ENCODE measurements at places on chromosomes 11 and 22.

DNA sequence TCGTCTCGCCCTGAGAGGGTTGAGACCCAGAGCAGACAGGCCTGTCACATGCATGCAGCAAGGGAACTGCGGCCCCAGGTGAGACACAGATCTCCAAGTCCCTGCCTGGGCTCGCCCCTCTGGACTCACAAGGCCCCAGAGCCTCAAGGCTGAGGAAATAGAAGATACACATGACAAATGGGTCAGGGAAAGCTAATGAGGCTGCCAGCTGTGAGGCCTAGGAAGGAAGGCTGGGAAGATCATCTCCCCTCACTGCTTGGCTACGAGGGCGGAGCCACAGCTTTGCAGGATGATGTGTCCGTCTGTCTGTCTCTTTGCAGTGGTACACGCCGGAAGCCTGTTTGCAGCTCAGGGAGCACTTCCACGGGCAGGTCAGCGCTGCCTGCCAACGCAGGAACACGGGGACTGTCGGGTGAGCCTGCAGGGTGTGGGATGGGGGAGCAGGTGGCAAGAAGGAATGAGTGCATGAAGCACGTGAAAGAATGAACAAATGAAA, 4.5 kb downstream of the RAB36 start:
- DNase-seq, result no peak

DNA sequence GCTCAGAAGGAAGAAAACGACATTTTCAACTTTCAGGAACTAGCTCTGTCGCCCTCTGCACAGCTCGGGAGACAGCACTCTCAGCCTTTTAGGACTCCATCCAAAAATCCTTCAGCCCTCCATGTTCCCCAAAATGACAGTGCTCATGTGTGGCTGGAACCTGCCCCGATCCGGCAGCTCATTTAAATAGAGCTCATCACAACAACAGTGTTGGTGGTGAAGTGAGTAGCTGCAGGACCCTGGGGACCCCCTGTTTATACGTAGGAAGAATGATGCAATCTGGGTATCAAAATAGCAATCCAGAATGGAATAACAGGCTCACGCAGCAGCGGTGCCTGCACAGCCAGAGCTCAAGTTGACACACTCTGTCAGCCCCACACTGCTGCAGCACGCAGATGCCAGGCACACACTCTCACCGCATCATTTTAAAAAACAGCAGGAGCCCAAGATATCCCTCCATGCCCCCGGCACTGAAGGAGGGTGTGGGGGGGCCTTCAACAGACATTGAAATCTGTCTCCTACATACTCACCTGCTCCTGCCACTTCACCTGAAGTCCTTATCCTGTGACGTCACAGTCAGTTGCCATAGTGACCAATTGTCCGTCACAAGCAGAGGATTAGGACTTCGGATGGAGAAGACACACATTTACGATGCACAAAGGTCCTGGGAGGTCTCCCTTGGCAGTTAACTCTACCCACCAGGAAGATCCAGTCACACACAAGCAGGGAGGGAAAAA, 24.0 kb downstream of the TRIM66 start:
- DNase-seq, result no peak

GRCh38 chr11:3016861-3017260, 24.7 kb upstream of the NAP1L4 start:
- no peak for DNase-seq

DNA sequence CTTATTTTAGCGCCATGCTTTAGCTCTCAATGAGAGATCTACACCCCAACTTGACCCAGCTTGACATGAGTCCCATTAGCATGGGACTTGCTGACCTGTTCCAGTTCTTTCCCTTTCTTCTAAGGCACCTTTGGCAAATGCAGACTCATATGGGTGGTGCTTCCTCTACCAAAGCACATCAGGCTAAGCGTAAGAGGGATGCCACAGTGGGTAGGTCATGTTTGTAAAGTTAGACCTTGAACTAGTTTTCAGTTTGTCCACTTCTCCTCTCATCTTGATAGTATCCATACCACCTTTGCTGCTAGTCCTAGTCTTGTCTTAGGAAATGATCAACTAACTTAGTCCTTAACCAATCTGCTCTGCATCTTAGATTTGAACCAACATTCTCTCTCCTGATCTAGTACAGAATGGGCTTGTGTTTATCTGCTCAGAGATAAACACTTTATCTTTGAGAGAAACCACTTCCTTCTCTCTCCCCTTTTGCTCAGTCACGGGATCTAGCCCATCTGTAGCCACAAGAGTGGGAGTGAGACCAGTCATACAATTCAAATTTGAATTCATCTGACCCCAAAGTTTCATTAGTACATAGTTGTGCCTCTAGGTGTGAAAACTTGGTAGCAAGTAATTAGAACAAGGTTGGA, 72.1 kb upstream of the CD44 start:
- no peak for DNase-seq

GRCh38 chr11:113160808-113161124, 153.6 kb upstream of the TTC12 start:
- no peak for DNase-seq

DNA sequence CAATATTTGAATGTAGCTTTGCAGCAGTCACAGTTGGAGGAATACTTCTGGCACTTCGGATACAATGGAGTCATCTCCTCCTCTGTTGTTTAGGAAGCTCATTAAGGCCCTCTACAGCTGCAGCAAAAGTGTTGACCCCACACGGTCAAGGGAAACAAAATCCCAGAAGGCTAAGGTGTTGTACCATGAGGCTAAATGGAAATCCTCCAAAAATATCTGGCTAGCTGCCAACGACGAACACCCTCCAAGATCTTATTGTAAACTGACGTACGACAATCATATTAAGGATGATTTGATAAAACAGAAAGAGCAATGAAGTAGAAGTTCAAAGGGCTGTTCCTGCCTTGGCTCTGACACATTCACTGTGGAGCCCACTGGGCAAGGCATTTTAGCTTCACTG, 4.0 kb downstream of the POGLUT3 start:
- DNase-seq, result no peak

DNA sequence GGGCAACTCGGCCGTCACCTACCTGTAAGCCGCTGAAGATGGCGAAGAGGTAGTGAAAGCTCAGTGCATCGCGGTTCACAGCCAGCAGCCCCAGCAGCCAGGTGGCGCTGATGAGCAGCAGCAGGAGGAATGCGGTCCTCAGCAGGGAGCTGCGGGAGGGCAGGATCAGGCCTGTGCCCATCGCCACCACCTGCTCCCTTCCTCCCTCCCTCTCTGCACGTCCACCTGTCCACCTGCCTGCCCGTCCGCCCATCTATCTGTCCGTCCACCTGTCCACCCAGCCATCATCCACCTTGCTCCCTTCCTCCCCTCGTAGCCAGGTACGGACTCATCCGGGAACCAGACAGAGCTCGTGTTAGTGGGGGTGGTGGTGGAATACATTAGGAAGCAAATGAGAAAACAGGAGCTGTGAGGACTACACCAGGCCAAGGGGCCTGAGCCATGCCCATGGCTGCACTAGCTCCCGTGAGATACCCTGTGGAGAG, 32.2 kb downstream of the TRMU start:
- no peak for DNase-seq

DNA sequence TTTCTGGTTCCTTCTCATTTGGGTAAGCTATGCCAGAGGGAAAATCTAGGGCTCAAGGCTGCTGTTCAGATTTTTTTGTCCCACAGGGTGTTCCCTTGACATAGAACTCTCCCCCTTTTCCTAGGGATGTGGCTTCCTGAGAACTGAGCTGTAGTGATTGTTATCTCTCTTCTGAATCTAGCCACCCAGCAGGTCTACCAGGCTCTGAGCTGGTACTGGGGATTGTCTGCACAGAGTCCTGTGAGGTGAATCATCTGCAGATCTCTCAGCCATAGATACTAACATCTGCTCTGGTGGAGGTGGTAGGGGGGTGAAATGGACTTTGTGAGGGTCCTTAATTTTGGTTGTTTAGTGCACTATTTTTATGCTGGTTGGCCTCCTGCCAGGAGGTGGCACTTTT, 167.3 kb upstream of the PGR start:
- DNase-seq, result no peak
